NCI-H1694 (cell line): ENCODE measurements at places on chromosomes 1 and 21.

DNA sequence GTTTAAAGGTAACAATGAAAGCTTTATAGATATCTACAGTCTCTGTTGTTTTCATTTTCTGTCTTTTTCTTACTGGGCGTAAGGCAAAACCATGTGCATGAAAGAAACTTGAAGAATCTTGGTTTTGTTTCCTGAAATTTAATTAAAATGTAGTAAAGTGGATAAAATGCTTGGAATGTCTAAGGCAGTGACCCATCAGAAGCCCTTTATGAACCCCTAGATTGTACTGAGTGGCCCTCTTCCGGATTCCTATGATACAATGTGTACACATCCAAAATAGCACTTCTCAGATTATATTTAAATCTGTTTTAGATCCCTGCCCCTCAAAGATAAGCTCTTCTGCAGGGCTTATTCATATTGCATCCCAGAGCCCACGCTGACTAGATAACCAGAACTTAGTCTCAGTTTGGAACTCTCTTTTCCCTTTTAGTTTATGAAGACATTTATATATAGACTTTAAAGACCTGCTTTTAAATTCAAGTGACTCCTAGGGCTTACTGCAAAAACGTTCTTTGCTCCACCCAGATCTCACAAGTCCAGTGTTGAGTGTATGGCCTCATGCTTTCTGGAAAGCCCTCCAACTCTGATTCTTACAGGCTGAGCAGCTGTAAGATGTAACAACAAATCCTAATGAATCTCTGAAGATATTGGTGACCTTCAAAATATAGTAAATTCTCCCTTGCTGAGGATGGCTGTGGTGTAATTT is 142.9 kb downstream of the LRRC7 start:
- DNase-seq: no peak

GRCh38 chr1:84844094-84844493 is 48.9 kb downstream of the LPAR3 start:
- no peak for DNase-seq

DNA sequence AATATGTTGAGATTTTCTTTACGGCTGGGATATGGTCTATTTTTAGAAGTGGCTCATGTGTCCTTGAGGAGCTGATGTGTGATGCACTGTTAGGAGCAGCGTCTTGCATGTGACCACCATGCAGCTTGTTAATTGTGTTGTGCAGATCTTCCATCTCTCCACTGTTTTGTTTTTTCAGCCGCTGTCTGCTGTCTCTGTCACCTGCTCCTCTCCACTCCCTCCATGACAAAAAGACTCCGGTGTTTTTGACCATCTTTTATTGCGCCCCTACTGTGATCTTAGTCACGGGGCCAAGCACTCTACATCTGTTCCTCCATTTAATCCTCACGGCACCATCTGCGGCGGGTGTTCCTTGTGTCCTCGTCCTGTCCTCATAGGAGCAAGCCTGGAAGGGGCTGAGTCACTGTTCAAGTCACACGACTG is 51.8 kb downstream of the ADARB1 start:
- no peak for DNase-seq

DNA sequence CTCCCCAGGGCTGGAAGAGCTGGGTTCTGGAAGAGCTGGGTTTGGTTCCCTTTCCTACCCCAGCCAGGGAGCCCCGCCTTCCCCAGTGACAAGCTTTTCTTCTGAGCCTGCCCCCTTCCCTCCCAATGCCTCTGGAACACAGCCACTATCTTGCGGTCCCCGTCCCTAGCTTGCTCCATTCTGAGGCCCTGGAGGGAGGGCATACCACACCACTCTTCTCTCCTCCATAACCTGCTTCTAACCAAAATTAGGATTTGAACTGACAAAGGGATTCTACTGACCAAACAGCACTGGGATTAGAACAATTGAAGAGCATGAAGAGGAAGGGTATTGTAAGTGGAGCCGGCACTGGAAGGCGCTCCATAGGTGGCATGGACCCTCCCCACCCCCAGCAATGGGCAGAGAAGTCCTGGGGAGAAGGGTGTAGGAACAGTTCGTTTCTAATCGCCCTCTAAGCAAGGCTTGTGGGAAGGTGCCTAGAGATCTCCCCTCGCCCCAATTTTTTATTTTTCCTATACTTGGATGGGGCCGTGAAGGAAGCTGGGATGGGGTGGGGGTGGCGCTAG is 690 bp downstream of the C1orf216 start:
- DNase-seq: no peak

- DNase-seq: no peak
Measured at GRCh38 chr1:219432191-219432606, 180.7 kb downstream of the ZC3H11B start.

- no peak for DNase-seq
Measured at GRCh38 chr1:208917723-208918122, 665.8 kb upstream of the CAMK1G start.
